A549 treated with GW870086 at 1 μM for 4 hours (cell line): ENCODE measurements at places on chromosomes 16 and 17. TPM values are rescaled to one million over a fixed set of nuclear protein-coding genes. Genes with fewer than 3 reads are reported as not detected.

Gene NPIPB6
- 1.4 to 2.4 TPM (median 1.9 TPM) in 5 replicates for total RNA-seq

Gene KCNG4
- total RNA-seq: not detected in 5 replicates

Gene CLEC3A
- not detected in 5 replicates for total RNA-seq

Gene PTX4
- not detected in 5 replicates for total RNA-seq

Gene CNTROB
- total RNA-seq: 32.2 to 41.3 TPM (median 38.3 TPM) in 5 replicates

Gene GP2
- total RNA-seq: not detected in 5 replicates

Gene MT1E
- 0.69 TPM in 1 of 5 replicates, not detected in the others for total RNA-seq

Gene SLFN14
- total RNA-seq: not detected in 5 replicates

Gene JUP
- 91.7 to 132 TPM (median 123 TPM) in 5 replicates for total RNA-seq

Gene SALL1
- 0.09 to 0.40 TPM (median 0.22 TPM) in 5 replicates for total RNA-seq

Gene ANKS4B
- total RNA-seq: 0.03 to 0.09 TPM (median 0.07 TPM) in 4 of 5 replicates, not detected in the other

Gene KRT27
- not detected in 5 replicates for total RNA-seq

Gene GCGR
- total RNA-seq: 0.15 to 0.67 TPM (median 0.54 TPM) in 5 replicates

Gene ARHGDIG
- total RNA-seq: 1.7 to 3.2 TPM (median 2.5 TPM) in 5 replicates

Gene CHST5
- total RNA-seq: 0.05 to 0.10 TPM in 2 of 5 replicates, not detected in the others
